Adipose tissue (tissue), 3 donors: ENCODE measurements at places on chromosomes 5 and 9. TPM values are rescaled to one million over a fixed set of nuclear protein-coding genes. Genes with fewer than 3 reads are reported as not detected.

FASTKD3 gene
- 13.3 TPM for polyA plus RNA-seq

SPACA9 gene
- 3.1 TPM for polyA plus RNA-seq

APBB3 gene
- polyA plus RNA-seq: 18.5 TPM

HTR1A gene
- polyA plus RNA-seq: not detected

CDKN2A gene
- 0.98 TPM for polyA plus RNA-seq

PCDHB9 gene
- 0.79 TPM for polyA plus RNA-seq

PALM2AKAP2 gene
- 1.2 TPM for polyA plus RNA-seq

SNX18 gene
- polyA plus RNA-seq: 15.9 TPM

OR1Q1 gene
- not detected for polyA plus RNA-seq

GADD45G gene
- 45.2 TPM for polyA plus RNA-seq

AHRR gene
- 1.5 TPM for polyA plus RNA-seq

ELOVL7 gene
- 3.0 TPM for polyA plus RNA-seq

PTGES2 gene
- polyA plus RNA-seq: 39.9 TPM

PLAC8L1 gene
- 0.12 TPM for polyA plus RNA-seq

NOXA1 gene
- 3.1 TPM for polyA plus RNA-seq

CER1 gene
- polyA plus RNA-seq: not detected

IL4 gene
- polyA plus RNA-seq: not detected

DMRT3 gene
- 0.05 TPM for polyA plus RNA-seq

OLFM1 gene
- polyA plus RNA-seq: 15.2 TPM

PCSK5 gene
- 2.1 TPM for polyA plus RNA-seq

GFPT2 gene
- polyA plus RNA-seq: 83.0 TPM

DIRAS2 gene
- not detected for polyA plus RNA-seq
